ENCODE measurements at places on chromosomes 7 and 10.

DNA sequence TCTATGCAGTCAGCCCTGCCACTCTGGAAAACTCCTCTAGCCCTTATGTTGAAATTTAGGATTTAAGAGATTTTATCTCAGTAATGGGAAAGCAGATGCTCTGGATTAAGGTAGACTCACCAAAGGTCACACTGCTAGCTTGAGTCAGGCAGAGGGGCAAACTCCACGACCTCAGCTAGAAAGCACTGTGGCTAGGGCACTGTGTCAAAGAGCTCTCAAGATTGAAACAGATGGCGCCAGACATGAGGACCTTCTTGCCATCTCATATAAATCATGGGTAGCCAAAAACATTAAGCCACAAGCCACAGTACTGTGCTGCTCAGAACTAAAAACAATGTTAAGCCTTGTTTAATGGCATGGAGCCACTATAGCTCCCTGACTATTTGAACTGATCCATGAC lies 188.7 kb downstream of the DNAJC1 start:
- DNase-seq = no peak

DNA sequence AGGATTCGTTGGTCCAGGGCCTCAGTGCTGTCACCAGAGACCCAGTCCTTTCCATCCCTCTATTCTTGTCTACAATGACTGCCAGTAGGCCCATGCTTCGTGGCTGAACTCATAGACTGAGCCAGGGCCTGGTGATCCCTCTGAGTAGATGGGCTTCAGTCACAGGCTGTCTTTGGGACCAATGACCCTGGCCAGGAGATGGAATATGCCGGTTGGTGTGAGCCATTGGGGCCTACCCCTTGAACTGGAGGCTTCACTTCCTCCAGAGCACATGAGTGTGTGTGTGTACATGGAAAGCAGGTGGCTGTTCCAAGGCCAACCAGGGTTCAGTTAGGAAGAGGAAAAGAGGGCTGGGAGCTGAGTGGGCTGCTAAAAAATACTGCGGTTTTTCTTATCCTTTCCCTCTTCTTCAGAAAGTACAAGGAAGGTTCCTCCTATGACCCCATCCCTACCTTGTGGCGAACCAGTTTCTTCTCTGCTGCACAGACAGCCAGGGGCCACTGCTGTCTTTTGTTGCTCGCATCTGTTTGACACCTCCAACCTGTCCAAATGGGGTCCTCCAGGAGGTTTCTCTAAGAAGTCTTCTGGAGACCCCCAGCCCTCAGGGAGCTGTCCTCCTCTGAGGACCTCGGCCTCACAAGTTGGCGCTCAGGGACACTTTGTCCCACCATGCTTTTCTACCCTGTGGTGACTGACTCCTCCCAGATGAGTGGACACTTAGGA lies 36.6 kb downstream of the ADRA2A start:
- DNase-seq = no peak

DNA sequence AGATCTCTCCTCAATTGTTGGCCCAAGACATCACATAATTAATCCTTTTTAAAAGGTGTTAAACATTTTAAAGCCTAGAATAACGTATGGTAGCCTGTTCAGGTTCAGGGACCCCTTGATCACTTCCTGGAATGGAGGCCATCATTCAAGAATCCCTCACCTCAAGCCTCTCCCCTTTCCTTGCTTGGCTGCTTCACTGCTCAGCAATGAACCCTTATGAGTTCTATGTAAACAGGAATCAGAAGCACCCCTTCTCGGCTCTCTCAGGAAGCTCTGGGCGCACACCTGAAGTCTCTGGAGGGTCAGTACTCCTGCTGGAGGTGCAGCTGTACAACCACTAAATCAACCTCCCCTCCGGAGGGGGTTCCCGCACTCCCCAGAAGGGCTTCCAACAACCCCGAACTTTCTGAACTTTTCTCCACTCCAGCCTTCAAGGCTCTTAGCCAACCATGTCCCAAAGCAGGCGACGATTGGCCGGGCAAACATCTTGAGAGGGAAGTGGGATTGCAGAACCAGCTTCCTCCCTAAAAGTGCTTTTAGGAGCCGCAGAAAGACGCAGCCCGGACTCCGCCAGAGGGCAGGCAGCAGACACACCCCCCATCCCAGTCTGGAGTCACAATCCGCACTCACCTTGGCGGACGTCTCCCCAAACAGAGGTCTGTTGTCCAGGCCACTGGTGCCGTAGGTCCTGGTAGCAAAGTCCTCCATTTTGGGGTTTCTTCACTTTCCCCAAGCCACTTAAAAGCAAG lies 562 bp downstream of the TMEM243 start:
- DNase-seq = peak; percentile 31

DNA sequence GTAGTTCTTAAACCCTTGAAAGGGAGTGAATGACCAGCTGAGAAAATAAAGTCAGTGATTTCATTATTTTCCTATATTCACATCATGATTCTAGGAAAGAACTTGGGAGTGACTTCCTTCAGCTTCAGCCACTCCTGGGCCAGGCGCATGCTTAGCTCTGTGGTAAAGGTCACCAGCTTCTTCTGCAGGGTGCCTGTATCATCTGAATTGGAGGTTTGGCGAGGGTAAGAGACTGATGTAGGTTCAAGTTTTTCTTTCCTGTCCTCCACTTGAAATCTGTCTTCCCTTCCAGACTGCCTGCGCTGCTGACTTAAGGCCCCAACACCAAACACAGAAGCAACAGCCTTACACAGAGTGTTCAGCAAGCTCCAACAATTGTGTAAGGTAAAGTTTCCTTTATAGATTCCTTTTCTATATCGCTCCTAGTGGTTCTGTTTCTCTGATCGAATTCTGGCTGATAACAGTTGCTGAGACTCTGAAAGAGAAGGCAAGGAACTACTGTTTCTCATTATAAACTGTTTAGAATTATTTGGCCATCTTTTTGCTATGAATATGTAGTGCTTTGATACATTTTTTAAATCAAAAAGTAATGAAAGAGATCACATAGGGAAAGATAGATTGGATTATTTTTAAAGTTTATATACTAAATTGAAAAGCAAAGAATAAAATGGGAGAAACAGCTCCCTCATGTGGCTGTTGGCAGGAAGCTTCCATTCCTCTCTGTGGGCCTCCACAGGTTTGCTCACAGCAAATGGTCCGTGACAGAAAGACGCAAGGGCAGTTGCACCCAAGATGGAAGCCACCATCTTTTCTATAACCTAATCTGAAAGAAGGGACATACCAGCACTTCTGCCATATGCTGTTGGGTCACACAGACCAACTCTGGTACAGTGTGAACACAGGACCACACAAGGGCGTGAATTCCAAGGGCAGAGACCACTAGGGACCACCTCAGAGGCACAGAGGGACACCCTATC lies 14.0 kb downstream of the GATAD1 start:
- peak; percentile 18 for DNase-seq

GRCh38 chr10:112712536-112712935 lies 237.5 kb upstream of the TCF7L2 start:
- no peak for DNase-seq

DNA sequence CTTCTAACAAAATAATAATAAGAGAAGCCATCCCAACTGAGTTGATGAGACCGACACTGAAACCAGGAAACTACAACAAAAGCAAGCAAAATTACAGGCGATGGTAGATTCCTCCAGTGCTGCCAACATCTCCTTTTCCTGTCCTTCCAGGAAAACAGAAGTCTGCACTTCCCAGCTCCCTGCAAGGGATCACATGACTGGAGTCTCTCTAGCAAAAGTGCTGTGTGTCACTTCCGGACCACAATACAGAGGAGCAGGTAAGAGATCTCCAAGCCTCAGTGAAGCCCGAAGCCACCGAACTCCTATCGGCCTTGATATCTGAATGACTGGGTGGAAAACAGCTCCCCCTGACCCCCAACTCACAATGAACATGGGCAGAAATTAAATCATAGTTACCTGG lies 63.2 kb downstream of the SMURF1 start:
- no peak for DNase-seq

DNA sequence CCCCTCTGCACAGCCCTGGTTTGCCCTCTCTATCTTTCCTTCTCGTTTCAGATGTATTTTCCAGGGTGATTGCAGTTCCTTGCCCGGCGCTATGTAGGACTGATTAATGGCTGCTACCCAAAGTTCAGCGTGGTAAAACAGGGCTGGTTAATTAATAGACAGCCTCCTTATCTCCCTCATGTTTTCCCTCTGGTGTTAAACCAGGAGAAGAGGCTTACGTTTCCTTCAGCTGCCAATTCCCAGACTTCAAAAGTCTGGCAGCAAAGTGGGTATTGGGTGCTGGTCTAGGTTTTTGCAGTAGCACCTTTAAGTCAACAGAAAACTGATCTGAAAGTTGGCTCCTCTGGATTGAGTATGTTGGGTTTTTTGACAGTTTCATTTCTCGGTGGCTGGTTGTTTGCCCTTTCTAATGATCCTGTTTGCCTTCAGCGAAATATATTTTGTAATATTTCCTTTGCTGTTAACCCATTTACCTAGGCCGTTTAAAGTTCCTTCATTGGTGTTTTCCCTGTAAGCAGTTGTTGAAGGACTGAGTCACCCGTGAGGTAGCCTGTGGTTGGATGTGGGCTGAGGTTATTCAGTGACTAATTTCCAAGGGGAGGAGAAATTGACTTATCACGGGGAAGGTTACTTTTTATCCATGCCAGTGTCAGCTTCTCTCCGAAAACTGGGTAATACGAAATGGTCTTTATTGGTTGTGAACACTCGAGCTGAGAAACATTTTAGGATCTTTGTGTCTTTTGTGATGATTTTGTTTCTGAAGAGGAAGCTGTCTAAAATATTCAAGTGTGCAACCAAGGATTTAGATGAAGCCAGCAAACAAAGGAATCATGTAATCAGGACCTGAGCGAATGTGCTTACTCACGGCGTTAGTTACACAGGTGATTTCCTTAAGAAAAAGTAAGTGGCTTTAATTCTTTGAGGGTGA lies 257.2 kb downstream of the KIAA1217 start:
- DNase-seq = peak; percentile 60

DNA sequence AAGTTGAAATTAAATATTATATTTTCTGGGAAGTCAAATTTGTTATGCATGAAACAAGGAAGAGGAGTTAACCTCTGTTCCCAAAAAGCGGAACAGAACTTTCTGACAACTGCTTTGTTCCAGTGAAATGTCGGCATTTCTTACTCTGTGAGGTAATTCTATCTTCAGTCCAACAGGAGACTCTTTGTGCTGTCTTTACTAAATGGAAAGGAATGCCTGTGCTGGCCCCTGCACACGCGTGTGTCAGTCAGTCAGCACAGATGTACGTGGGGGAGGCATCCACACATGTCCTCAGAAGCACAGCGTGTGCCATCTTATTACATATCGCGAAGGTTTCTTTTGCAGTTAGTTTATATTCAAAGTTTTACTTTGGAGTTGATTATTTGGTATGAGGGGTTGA lies 37.5 kb downstream of the NET1 start:
- no peak for DNase-seq
